ENCODE measurements at places on chromosomes 6 and 20.

- no peak for DNase-seq
These were observed 893 bp downstream of the POLR1H start for GRCh38 chr6:30061858-30062458.

GRCh38 chr20:7171911-7172310 is 404.4 kb downstream of the BMP2 start:
- DNase-seq: no peak

DNA sequence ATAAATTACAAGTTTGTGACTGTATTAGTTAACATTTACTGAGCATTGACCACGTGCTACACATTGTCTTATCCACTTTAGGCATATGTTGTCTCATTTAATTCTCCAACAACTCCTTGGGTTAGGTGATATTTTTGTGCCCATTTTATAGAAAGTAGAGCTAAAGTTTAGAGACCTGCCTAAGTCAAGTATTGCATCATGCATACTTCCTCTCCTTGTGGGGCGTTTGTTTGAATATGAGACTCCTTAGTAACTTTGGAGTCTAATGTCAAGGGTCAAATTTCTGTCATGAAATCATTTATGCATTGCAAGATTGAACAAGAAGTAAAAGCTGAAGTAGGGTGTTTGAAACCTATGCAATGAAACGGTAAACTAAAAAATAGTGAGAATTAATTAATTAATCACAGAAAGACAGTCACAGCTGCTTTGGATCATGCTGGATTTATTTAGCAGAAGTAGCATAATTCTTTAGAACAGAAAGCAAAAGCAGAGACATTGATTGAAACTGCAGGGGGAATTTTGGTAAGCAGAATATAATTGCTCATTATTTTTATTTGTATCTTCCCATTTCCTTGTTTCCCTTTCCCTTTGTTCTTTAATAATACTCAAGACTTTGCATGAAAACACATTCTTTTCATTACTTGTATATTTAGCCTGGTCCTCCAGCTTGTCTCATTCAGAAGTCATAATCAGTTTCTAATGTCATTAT is 1374.4 kb upstream of the GJE1 start:
- no peak for DNase-seq

DNA sequence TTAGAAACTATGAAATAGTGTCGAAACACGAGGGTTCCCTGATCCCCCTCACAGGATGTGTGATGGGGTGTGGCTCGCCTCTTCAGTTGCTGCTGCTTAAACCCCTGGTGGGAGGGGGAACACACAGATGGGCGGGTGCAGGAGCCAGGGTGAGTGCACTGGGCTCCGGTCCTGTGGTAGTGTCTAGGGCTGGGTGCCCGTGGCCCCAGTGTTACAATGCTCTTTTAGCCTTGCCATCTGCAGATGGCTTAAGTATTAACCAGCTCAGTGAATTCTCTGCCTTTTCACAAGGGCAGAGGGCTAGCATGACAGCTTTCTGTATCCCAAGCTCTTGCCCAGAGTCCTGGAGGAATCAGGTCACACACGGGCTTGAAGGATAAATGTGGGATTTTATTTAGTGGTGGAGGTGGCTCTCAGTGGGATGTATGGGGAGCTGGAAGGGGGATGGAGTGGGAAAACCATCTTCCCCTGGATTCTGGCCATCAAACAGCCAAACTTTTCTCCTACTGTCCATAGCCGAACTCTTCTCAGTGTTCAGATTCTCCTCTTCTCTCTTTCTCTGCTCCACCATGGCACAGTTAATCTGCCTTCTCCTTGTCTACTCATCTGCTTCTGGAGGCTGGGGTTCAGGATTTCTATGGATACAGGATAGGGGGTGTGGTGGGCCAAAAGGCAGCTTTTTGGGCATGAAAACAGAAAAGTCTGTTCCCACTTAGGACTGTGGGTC is 659.0 kb downstream of the EPM2A start:
- DNase-seq: no peak

GRCh38 chr6:5710516-5710915 is 296.2 kb downstream of the NRN1 start:
- DNase-seq: no peak

GRCh38 chr6:109166673-109167072 is 71.4 kb downstream of the CEP57L1 start:
- no peak for DNase-seq

DNA sequence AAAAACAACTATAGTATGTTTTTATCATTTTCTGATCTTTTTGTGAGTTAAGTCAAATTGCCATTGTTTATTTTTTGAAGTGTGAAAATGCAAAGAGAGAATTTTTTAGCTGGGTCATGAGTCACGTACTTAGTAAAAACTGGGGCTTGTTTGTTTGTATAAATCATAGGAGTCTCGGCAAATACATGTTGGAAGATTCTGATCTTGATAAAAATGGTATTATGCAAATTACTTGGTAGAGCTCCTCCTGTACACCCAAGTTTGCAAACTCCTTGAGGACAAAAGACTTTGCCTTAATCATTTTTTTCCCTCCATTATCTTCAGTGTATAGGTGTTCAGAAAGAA is 25.8 kb downstream of the TBPL1 start:
- no peak for DNase-seq

DNA sequence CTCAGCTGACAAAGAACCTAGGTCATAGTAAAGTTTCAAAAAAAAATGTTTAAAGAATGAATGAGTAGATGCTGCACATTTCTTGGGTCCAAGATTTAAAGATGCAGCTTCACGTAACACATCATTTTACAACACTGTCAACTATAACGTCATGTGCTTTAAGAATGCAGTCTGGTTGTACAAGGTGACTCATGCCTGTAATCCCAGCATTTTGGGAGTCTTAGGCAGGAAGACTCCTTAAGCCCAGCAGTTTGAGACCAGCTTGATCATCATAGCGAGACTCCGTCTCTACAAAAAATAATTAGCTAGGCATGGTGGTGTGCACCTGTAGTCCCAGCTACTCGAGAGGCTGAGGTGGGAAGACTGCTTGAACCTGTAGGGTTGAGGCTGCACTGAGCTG is 21.9 kb downstream of the SLC17A5 start:
- no peak for DNase-seq

Measured in activated CD4-positive, CD25-positive, alpha-beta regulatory T cell treated with anti-CD3 and anti-CD28 coated beads, Interleukin-2, amount 50 U/mL, for 16 hours (primary cell).